ENCODE measurements at places on chromosomes 3 and 15.

DNA sequence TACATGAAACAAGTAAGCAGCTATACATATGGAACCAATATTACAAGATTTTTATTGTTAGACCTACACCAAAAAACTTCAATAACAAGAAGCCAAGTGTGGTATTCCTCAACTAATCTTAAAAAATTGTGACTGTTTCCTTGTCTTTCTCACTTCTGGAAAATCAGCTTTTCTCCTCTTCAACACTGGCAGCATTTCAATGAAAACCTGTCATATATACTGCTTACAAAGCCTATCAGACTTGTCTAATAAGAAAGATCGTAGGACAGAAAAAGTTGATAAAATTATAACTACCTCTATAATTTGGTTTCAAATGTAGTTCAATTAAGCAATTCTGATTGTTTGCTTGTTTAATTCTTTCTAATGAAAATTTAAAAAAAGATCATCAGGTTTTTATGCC, 55.1 kb downstream of the CBLB start:
- no peak for DNase-seq

GRCh38 chr3:69182588-69183316, 60.4 kb upstream of the LMOD3 start:
- no peak for DNase-seq

GRCh38 chr3:98991393-98991792, 89.9 kb upstream of the DCBLD2 start:
- DNase-seq: no peak

DNA sequence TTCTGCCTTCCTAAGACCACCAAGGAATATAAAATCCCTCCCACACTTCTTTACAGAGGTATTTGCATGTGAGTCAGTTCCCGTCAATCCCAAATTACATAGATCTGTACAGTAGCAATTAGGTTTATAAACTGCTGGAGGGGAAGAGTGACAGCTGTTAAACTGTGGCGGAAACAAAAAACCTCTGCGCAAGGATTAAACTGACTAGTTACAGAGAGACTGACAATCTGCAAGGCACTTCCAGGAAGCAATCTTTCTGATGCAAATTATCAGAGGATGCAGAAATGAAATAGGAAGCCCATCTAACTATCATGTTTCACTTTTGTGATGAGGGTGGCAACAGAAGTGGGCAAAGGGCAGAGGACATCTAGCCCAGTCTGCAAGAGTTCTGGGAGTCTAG, 150.4 kb downstream of the RTP4 start:
- DNase-seq: no peak

DNA sequence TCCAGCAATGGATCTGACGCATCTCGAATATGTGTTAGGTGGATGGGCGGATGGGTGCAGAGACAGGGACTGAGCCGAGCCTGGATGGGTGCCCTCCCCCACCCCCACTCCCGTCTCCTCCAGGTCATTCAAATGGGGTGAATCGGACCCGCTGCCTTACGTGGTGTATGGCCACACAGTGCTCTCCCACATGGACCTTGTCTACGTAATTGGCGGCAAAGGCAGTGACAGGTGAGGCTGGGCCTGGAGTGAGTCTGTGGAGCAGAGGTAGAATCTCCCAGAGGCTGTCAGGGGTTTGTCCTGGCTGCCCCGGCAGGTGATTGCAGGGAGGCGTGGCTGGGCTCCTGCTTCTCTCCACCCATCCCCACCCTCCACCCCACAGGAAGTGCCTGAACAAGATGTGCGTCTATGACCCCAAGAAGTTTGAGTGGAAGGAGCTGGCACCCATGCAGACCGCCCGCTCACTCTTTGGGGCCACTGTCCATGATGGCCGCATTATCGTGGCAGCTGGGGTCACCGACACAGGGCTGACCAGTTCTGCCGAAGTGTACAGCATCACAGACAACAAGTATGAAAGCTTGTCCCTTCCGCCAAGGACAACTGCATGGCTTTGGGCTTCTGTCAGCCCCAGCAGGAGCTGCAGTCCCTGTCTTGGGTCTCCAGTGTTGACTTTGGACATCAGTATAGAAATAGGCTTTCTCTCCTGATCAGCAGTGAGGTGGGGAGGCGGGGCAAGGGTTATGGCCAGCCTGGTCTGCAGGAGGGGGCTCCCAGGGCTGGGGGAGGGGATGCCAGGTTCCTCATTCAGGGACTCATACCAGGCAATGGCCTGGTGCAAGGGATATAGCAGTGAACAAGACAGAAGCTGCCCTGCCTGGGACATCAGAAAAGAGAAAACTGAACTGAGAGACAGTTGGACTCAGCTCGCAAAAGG, 3.4 kb downstream of the KLHL40 start:
- no peak for DNase-seq

GRCh38 chr15:35874260-35874905, 328.4 kb upstream of the DPH6 start:
- DNase-seq: no peak

GRCh38 chr3:70737666-70738290, 425.3 kb upstream of the MDFIC2 start:
- DNase-seq: peak; percentile 83

DNA sequence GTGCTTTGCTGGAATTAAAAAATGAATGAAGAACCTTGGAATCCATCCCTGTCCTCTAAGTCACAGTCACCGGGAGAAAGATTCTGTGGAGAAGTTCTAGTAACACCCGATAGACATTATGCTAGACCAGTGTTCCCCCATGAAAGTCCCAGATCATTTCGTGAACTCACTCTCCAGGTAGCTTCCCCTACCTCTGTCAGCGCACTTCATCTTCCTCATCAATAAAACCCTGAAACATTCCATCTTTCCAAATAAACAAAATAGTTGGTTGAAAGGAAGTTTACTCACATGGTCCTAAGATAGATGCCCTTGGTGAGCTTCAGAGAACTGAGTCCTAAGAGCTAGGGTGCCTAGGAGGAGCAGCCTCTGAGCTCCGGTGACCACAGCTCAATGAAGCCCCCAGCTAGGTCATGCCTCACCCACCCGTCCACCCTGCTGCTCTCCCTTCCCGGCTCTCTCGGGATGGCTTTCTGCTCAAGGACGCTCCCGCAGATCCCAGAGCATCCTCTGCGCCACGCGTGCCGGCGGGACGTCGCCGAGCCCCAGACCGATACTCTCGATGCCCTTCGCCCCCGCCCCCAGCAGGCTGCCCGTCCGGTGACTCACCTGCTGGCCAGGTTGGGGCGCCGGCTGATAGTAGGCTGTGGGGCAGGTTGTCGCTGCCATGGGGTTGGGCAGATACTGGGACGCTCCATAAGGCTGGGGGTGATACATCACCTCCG, 776 bp downstream of the VGLL3 start:
- no peak for DNase-seq

- DNase-seq: no peak
Measured at GRCh38 chr3:146543461-146544001, 876 bp downstream of the PLSCR1 start.

DNA sequence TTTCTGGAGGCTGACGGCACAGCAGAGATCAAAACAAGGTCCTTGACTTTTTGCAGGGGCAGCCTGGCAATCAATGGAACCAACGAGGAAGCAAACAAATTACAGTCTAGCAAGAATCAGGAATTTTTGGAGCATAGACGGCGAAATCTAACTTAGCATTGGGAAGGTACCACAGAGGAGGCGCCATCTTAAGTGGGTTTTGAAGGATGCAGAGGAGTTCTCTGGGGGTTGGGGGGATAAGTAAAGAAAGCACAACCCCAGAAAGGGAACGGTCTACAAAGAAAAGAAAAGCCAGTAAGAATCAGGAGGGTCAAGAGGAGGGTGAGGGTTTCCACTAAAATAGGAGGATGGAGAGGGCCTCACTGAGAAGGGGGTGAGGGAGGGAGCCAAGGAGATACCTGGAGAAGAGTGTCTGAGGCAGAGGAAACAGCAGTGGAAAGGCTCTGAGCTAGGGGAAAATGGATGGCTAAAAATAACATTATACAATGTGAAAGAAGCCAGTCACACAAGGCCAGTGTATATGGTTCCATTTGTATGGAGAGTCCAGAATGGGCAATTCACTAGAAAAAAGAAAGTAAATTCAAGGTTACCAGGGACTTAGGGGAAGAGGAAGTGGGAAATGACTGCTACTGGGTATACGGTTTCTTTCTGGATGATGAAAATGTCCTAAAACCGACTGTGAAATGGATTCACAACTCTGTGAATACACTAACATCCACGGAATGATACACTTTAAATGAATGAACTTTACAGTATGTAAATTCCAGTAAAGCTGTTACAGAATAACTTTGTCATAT, 25.2 kb upstream of the IQSEC1 start:
- no peak for DNase-seq

DNA sequence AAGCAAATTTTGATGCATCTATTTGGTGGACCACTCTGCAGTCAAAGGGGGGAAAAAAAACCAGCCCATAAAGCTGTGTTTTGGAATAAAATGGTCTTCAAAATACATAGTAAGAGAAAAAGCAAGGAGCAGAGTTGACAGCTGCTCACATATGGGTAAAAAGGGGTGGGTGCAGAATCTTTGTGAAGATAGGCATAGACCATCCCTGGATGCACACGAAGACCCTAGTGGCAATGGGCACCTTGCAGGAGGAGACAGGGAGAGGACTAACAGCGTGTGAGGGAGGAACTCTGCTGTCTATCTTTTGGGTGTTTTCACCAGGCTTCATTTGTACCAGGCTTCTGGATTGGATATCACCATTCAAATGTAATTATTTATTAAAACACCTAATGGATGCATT, 43.9 kb downstream of the CTNNB1 start:
- DNase-seq: no peak

DNA sequence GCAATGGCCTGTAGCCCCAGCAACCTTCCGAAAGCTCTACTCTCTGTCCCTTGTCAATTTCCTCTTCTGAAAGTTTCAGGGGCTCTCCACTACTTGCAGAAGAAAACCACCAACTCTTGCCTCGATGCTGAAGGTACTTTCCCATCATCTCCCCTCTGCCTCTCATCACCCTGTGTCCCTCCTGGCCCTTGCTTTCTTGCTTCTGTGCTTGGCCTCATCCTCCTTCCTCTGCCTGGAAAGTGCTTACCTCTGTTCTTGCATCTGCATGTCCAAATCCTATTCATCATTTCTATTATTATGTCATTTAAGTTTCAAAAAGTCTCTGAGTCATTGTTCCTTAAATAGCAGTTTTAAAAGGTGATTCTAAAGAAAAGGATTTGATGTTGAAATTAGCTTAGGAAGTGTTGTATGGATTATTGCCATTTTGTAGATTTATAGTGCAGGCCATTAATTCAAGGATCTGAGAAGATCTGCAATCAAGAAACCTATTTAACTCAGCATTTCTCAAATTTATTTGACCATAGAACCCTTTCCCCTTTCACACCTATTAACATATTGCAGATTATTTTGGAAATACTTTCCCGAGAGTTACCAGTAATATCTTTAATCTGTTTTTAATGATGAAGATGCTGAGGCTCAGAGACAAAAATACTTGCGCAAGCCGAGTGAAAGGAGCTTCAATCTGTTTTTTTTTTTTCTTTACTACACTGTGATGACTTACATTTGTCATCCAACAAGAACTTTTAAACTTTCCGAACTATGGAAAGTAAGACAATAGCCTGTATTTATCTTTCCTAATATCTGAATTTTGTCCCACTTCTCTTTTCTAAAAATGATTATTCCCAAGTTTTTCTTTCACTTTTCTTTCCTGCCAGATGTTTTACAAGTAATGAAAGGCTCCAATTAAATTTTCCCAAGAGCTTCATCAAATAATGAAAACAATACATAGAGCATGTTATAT, 22.3 kb upstream of the CFAP161 start:
- no peak for DNase-seq

- DNase-seq: no peak
Measured at GRCh38 chr3:196236223-196236622, 19.9 kb downstream of the SLC51A start.

DNA sequence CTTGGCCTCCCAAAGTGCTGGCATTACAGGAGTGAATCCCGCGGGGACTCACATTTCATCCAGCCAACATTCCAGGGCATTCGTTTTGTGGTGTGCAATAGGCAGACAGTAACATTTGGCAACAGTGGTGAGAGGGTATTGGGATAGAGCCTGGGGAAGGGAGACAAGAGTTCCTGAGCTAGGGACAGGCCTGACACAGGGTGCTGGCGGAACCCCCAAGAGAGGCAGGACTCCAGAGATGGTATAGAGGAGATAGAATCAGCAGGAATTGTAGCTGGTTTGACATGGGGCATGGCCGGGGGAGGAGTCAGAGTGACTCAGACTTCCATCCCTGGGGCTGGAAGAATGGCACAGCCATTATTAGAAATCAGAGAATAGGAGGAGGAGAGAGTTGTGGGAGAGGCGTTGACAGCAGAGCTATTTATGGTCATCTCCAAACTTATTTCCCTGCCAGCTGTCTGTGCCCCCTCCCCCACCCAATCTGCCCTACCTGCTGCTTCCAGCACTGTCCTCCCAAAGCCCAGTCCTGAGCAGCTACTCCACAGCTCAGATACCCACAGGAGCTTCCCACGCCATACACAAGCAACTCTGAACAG, 4.4 kb upstream of the IDH2 start:
- peak; percentile 77 for DNase-seq

- DNase-seq: no peak
Measured at GRCh38 chr3:89697321-89697916, 590.0 kb downstream of the EPHA3 start.

GRCh38 chr3:128077665-128078064, 25.4 kb downstream of the SEC61A1 start:
- DNase-seq: no peak

- no peak for DNase-seq
Measured at GRCh38 chr3:39114456-39114855, 7.0 kb downstream of the TTC21A start.

- no peak for DNase-seq
Measured at GRCh38 chr3:193132964-193133363, 108.1 kb upstream of the PLAAT1 start.

- DNase-seq: no peak
Measured at GRCh38 chr15:48222627-48223026, 16.5 kb downstream of the SLC12A1 start.

- peak; percentile 41 for DNase-seq
Measured at GRCh38 chr3:126064627-126065258, 19.2 kb downstream of the SLC41A3 start.

GRCh38 chr3:67534594-67534993, 119.8 kb downstream of the SUCLG2 start:
- DNase-seq: no peak

GRCh38 chr3:173589116-173589515, 191.6 kb downstream of the NLGN1 start:
- DNase-seq: no peak

DNA sequence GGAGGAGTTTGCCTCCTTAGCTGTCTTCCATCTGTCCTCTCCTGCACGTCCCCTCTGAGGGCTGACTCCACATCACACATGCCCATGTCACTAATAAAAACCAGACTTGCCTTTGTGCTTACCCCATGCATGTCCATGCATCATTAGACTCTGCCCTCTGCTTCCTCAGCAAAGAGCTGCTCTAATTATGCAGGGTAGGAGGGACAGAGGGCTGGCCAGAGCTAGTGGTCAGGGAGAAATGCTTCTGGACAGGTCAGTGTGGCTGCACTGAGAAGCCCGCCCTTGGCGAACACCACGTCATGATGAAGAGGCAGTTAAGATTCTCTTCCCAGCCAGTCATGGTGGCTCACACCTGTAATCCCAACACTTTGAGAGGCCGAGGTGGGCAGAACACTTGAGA, 8.9 kb downstream of the CA12 start:
- no peak for DNase-seq

GRCh38 chr3:151557068-151557840, 96.4 kb upstream of the IGSF10 start:
- DNase-seq: no peak

Measured in SHP77 (cell line).